Lower leg skin (tissue), 4 donors: ENCODE measurements at places on chromosomes 12 and 14. TPM values are rescaled to one million over a fixed set of nuclear protein-coding genes. Genes with fewer than 3 reads are reported as not detected.

GRCh38 chr14:85574853-85575616, 45.1 kb downstream of the FLRT2 start:
- no peak for DNase-seq

DNA sequence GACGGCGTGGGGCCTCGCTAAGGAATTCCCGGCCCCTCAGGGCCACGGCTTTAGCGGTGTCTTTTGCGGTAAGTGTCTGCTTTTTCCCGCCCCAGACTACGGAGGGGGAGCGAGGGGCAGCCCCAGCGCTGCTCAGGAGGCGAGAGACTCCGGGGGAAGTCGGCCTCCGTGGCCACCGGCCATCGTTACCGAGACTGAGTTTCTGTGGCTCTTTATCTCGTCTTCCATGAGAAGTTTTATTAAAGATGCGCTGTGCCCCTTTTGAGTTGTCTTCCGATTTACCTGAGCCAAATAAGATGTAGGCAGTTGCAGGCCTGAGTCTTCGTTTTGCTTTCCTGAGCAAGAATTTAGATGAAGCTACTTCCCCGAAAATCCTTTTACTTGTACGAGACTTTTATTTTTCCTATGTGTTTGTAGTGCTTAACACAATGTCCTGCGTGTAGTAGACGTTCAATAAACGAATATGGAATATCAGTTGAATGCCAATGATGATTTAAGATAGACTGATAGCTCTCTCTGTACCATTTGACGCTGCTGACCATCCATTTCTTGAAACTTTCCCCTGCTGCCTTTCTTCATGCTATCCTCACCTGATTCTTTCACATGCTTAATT, 462 bp downstream of the SRP54 start:
- DNase-seq: no peak

DNA sequence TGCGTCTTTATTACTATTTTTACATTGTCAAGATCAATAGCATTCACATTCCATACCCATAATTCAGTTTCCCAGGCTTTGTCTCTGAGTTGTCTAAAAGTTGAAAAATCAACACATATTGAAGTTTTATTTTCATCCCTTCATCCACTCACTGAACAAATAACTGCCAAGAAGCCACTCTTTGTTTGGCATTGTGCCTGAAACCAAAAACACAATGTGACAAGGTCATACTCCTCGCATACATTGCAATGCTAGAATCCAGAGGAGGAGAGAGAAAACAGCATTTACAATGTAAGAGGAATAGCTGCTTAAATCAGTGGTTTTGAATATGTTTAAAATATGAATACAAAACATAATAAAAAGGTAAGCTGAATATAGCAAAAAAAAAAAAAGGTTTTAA, 71.8 kb downstream of the CCDC60 start:
- no peak for DNase-seq

GRCh38 chr14:94372021-94372605, 16.3 kb downstream of the SERPINA1 start:
- no peak for DNase-seq

GRCh38 chr14:98368221-98368620, 903.8 kb downstream of the BCL11B start:
- DNase-seq: no peak

DNA sequence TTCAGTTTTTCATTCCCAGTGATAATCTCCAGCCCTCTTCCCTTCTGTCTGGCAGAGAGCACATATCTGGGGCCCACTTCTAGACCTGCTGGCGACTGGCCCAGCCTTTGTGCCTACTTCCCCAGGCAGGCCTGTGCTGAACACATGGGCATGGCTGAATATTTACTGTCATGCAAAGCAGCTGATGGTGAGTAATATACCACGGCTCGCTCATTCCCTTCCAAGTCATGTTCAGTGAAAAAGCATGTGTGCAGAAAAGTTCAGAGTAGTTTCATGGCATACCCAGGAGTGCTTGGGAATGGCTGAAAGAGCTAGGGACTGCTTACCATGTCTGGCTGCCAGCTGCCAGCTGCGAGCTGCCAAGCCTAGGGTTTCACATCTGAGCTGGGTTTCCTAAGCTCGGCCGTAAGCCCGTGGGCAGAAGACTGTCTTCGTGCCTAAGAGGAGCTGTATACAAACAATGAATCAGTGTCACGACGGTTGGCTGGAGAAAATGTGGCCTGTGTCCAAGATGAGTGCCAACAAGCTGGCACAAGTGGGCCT, 179.9 kb upstream of the PELI2 start:
- no peak for DNase-seq

DNA sequence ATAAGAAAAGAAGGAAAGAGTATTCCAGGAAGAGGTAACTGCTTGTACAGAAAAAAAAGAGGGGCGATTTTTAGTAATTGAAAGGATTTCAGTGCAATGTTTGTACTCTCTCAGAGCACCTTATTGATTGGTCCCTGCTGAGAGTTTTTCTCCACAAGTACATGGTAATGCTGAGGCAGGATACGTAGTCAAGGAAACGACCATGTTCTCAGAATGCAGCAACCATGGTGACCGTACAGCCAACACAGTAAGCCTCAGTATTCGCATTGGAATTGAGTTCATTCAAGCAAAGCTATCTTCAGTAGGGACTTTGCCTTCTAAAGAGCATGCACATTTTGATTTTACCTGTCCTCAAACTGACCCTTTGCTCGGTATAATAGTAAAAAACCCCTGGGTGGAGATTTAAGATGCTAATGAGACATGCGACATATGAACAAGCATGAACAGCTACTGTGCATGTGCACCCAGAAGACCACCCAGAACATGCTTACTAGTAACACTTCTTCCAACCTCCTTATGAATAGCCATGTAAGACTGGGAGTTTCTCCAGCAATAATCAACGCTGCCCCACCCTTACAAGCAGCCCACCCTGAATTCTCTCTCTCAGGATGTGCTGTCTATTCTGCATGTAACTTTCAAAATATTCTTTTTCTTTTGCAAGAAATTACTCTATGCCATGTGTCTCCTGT, 6.2 kb upstream of the SLC41A2 start:
- no peak for DNase-seq

- DNase-seq: no peak
Measured at GRCh38 chr14:30283822-30284446, 275.0 kb upstream of the G2E3 start.

Gene PCED1B
- 0.51 TPM for total RNA-seq

Gene FOXM1
- total RNA-seq: 1.9 TPM

Gene APOF
- not detected for total RNA-seq
